Ureter (tissue), 1 donor: ENCODE measurements at places on chromosomes 11 and 22.

DNA sequence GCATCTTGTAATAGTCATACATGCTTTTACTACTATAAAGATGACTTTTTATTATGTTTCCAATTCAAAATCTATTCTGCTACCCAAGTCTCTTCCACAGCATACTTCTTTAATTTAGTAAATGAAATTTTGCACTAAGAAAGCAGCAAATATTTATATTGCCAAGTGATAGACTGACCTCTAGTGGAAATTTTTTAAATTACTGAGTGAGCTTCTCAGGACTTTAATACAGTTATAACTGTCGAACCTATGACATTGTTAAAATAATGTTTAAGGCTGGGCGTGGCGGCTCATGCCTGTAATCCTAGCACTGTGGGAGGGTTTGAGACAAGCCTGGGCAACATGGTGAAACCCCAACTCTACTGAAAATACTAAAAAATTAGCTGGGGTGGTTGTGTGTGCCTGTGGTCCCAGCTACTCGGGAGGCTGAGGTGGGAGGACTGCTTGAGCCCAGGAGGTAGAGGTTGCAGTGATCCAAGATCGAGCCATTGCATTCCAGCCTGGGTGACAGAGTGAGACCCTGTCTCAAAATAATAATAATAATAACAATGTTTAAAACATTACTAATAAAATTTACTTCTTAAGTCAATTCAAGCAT, 27.3 kb downstream of the STK33 start:
- no peak for DNase-seq

DNA sequence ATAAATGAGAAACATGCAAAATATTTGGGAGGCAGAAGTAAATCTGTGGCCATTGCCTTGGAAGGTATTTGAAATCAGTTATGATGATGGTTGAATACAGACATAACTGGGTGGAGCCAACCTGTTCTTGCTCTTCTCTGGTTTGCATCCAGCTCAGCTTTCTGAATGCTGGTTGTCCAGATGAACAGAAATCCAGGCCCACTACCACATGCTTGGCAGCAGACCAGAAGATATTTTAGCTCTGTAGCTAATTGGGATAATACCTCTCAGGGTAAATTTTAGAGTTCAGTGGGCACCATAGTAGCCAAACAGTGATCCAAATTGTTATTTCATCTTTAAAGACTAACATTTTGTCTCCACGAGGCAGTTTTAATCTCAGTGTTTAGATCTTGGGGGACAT, 308.3 kb downstream of the RAB38 start:
- no peak for DNase-seq

DNA sequence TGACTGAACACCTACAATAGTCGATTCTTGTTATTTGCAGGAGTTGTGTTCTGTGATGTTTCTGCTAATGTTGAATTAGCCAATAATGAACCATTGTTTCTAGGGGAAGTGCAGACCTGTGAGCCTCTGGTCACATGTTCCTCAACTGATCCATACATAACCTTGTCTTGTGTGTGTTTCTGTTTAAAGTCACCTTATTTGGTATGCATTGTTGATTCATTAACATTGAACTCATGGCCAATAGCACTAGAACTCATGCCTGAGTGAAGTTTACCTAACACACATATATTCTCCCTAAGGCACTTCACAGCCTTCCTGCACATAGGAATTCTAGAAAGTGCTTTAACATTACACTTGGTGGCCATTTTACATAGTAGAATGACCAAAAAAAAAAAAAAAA, 271.8 kb upstream of the PLET1 start:
- DNase-seq: no peak

GRCh38 chr11:47373876-47374719, 4.2 kb downstream of the SPI1 start:
- DNase-seq: peak; percentile 86

DNA sequence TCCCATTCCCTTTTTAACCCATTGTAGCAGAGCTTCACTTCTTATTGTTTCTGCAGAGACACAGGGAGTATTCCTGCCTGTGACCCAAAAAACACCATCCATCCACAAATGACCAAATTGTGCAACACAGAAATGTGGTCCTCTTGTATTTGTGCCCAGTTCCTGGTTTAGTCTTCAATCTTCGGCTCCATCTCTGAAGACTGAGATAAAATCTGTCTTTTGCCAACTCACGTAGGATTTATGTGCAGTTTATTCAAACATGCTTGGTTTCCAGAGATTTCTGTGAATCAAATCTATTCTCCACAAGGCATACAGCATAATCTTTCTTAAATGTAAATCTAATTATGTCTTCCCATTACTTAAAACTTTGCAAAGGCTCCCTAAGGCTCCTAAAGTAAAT, 307.0 kb downstream of the AASDHPPT start:
- no peak for DNase-seq

- peak; percentile 56 for DNase-seq
These were observed 36.3 kb upstream of the SORL1 start for GRCh38 chr11:121415856-121416255.

GRCh38 chr11:113685654-113686359, 20.3 kb downstream of the TMPRSS5 start:
- DNase-seq: no peak

DNA sequence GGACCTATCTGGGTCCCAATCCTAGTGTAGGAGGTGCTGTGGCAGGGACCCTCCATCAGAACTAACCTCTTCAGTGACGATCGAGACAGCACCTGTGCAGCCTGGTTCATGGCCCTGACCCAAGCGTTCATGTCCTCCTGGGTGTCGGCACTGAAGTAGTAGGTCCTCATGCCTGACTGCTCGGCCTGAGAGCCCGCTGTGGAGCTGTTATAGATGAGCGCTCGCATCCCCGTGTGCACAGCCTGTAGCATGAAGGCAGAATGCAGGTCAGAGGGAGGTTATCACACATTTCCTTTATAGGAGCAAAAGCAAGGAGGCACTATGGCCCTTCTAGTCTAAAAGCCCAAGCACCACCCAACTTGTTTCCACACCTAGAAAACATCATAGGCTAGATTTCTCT, 103.0 kb downstream of the C11orf58 start:
- no peak for DNase-seq
